Left colon (tissue), 2 donors: ENCODE measurements at places on chromosomes 11 and 22. TPM values are rescaled to one million over a fixed set of nuclear protein-coding genes. Genes with fewer than 3 reads are reported as not detected.

SEPTIN5 gene
- total RNA-seq = 4.6 TPM

RASGRP2 gene
- 2.0 TPM for total RNA-seq

KCNJ11 gene
- total RNA-seq = 2.1 TPM

CFAP68 gene
- 19.1 TPM for total RNA-seq

MYBPC3 gene
- total RNA-seq = not detected

SLC43A3 gene
- 6.9 TPM for total RNA-seq

GRCh38 chr11:105202422-105202821, 62.9 kb upstream of the CARD18 start:
- no peak for DNase-seq

GRCh38 chr11:78497293-78497692, 77.4 kb downstream of the NARS2 start:
- no peak for DNase-seq

DNA sequence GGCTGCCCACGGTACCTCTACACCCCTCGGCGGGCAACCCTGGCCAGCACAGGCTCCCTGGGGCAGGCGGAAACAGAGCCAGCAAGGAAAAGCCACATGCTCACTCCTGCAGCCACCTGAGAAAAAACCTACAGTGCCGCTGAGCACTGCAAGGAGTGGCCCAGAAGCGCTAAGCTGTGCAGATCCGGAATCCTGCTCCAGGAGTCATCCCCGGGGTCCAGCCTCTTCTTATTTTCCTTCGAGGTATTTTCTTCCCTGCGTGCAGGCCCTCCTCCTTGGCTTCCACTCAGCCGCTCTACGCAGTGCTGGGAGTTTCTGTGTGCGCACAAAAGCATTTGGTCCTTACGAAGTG, 81.0 kb downstream of the TRMU start:
- no peak for DNase-seq

DNA sequence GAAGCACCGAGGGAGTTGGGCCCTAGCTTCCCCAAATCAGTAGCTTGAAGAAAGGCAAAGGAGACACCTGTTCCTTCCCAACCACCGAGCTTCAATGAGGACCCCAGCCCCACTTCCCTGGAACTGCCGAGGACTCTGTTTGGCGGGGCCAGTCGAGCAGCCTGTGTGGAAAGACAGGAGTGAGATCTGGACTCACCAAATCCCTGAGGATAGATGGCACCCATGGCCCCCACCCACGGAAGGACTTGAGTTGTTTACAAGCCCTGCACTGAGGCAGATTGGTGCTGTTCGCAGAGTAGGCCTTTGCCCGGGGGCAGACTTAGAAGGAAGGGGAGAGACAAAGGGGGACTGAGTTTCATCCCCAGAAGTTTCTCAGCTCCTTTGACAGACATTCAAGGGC, 64.6 kb downstream of the FEZ1 start:
- no peak for DNase-seq

- DNase-seq = no peak
Measured at GRCh38 chr11:128492903-128493569, 94.3 kb downstream of the ETS1 start.

GRCh38 chr11:75980031-75980430, 165.0 kb downstream of the UVRAG start:
- no peak for DNase-seq
